ENCODE measurements at places on chromosomes 5 and 9.

GRCh38 chr5:75985077-75985476 is 98.1 kb upstream of the SV2C start:
- no peak for DNase-seq

DNA sequence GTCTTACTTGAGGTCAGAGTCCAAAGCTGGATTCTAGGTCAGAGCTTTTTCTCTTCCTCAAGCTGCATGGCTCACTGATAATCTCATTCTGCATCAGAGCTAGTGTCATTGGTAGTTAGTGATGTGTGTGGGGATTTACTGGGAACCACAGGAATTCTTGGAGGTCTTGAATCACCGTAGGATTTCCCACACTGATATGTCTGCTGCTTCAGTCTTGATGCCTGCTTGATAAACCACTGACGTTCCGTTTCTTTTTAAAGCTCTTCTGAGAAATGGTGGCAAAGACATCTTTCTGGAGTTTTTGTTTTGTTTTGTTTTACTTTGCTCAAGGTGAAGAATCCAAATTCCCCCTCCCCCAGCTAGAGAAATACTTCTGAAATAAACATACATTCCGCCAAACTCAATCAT is 1.2 kb upstream of the GARIN3 start:
- no peak for DNase-seq

DNA sequence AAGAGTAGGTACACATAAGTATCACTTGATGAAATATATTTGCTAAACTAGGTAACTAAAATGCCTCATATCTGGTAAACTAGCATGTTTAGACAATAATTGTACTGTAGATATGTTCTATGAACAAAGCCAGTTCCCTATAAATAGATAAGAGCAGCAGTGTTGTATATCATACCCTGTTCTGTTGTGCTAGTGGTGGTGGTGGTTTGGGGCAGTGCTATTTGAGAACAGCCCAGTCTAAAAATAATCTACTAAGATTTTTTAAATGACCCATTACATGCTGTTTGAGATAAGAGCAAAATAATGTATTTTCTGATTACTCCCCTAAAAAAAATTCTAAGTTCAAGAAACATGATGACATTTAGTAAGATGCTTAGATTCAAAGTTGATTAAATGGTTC is 829.2 kb upstream of the DMAC1 start:
- no peak for DNase-seq

- no peak for DNase-seq
Observed at GRCh38 chr5:96285823-96286222, 147.2 kb downstream of the PCSK1 start.

GRCh38 chr9:19552282-19553105 is 143.7 kb downstream of the ACER2 start:
- no peak for DNase-seq

GRCh38 chr5:147901599-147902039 is 4.7 kb downstream of the C5orf46 start:
- DNase-seq = no peak

- DNase-seq = no peak
Observed at GRCh38 chr5:180844432-180844831, 16.6 kb downstream of the ZFP62 start.

GRCh38 chr5:133404724-133405123 is 207.6 kb downstream of the FSTL4 start:
- no peak for DNase-seq

DNA sequence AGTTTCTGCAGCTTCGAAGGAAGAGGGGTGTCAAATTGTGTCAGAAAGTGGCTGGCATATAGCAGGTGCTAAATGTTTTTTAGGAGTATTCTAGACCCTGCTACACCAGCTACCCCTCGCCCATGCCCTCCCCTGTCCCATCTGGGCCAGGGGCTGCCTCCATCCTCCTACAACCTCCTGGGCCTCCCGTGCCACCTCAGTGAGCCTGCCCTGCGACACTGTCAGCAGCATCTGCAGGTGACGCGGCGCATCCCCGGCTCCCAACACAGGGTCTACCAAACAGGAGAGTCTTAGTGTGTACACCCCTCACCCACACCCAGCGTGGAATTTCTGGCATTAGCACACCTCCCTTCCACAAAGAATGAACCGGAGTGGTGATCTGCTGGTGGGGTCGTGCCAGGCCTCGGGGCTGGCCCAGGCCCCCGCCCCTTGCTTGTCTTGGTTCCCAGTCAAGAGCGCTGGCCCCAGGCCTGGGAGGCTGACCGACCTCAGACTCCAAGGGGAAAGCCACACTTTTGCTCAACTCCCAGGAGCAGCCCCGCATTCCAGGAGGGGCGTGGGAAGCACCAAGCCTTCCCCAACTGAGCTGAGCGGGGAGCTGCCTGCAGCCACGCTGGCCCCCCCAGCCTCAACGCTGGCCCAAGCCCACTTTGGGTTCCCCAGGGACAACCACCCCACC is 55.2 kb downstream of the NEURL1B start:
- DNase-seq = no peak
